ENCODE measurements at places on chromosomes 6 and 20.

DNA sequence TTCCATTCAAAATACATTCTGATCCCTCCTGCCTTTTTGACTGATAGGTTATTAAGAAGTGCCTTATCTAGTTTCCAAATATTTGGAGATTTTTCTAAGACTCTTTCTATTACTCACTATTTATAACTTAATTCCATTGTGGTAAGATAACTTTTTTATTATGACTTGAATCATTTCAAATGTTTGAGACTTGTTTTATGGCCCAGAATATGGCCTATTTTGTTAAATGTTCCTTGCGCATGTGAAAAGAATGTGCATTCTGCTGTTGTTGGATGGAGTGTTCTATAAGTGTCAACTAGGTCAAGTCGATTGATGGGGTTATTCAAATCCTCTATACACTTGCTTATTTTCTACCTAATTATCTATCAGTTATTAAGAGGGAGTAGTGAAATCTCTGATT lies 13.1 kb upstream of the TCP11 start:
- DNase-seq = no peak

DNA sequence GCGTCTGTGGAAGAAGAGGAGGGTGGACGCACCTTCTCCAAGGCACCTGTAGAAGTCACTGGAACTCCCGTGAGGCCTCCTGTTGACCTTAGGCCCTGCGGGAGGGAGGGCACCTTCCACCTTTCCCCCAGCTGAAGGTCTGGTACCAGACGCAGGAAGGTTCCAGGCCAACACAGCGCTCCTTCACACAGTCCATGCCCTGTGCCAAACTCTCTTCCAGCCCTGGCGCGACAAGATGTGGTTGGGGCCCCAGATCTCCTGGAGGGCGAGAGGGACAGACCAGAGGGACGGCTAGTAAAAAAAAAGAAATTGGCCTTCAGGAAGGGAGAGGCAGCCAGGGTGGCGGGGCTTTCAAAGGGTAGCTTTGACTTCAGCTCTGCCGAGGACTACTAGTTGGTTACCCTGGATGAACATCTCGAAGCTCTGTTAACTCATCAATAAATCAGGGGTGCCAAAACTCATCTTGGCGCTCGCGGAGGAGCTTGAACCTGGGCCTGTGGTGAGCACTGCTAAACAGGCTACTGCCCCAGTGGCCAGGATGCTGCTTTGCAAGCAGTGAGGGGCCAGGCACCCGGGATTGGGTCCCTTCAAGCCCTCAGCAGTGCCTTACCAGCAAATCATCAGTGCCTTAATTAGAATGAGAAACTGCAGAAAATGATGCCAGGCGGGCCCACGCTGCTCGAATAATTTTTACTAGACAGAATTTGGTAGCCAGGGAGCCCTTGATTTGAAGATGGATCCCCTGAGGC lies 14.9 kb downstream of the AARS2 start:
- no peak for DNase-seq

DNA sequence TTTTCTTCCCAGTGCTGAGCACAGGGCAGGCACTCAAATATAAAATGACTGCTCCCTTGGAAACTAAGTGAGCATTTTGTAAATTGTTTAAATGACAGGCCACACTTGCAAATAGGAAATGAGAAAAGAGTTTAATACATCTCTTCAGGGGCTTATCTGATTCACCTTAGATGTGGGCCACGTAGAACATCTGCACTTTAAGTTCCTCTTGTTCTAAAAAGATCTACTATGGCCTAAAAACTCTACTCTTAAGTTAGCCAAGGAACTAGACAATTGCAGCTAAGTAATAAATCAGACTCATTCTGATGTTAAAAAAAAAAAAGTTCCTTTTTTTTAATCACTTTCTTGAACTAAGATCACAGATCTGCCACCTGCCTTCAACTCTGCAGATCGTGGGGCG lies 126.3 kb downstream of the KIF16B start:
- no peak for DNase-seq

- DNase-seq = peak; percentile 61
Observed at GRCh38 chr20:881051-881782, 34.9 kb downstream of the ANGPT4 start.

GRCh38 chr6:15025446-15025845 lies 220.4 kb upstream of the JARID2 start:
- DNase-seq = no peak

DNA sequence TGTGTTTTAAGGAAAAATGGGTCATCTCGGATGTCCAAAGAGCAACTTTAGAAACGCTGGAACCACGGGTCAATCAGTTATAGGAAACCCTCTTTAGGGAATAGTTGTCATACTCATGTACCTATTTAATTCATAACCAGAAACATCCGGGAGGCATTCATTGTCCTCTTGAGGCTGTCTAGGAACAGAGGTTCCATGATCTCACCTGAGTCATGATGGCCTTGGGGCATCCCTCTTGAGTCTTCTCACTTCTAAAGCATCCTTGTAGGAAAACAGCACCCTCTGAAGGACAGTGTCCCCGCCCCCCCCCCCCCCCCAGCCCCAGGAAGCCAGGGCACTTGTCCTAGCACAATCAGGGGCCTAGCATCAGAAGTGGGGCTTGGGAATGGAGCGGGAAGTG lies 46.3 kb upstream of the CDH4 start:
- DNase-seq = no peak

DNA sequence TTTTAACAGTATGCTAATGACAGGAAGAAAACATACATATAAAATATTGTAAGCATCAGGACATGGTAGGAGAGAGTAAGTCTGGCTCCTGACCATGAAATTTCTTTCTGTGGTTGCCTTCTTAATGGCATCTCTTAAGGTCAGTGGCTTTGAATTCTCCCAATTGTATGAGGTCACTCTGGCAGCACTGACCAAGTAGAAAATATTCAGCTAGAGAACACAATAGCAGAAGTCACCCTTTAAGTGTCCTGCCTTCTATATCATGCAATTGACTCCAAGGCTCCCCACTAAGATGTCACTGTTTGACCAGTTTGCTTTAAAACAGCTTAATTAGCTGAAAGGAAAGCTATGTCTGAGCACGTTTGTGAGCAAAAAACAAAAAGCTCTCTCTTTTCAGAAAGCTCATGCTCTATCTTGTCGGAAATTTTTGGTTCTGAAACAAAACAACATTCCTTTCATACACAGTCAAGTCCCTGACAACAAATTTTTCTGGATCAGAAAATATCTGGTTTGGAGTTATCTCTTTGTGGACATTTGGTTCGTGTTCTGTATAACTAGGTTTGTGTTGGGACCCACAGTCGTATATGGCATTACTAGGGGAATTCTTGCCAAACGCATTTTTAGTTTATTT lies 120.9 kb upstream of the IFNGR1 start:
- no peak for DNase-seq

GRCh38 chr6:141195251-141195832 lies 937.4 kb upstream of the GJE1 start:
- peak; percentile 86 for DNase-seq

- no peak for DNase-seq
Observed at GRCh38 chr20:55283889-55284288, 721.4 kb downstream of the CBLN4 start.

DNA sequence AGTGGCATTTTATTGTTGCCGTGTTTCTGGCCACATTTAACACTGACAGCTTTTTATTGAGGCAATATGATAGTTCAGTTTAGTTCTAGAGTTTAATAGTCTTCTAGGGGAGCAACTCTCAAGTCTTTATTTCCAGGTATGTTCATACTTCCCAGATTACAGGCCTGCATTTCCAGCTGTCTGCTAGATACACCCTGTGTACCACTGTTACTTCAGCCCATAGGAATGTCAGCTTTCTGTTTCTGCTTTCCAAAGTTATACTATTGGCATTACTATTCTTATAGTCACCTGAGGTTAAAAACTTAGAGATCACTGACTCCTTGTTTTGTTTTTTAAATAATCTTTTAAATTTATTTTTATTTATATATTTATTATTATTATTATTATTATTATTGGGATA lies 7.6 kb downstream of the ZNF451 start:
- no peak for DNase-seq

DNA sequence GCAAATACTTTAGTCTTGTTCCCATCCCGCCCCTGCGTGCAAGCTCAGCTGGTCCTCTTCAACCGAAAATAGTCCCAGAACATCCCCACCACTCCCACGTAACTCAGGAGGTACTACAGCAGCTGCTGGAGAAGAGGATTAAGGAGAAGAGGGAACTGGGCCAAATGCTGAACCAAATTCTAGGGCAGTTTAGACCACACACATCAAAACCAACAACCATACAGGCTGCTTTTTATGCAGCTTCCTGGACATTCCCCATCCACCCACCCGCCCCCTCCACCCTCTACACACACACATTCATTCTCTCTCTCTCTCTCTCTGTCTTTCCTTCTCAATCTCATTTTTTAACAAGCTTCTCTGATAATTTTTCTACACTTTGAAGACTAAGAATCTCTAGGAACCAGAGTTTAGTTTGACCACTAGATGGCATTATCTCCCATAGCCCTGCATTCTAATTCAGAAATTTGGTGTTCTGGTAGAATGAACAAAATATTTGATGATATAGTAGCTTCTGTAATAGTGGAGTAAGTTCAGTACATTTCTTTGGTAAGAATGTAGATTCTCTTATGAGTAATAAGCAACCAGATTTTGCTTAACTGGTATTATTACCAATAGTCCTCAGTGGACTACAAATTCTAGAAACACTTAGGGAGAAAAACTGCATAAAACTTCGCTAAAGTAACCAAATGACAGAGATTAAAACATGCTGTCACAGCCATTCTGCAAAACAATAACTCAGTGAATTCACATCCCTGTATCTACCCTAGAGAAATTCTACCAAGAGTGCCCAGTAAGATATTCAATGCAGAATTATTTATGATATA lies 52.1 kb upstream of the BEND6 start:
- DNase-seq = no peak

- DNase-seq = peak; percentile 71
Observed at GRCh38 chr20:840858-841567, 7.5 kb downstream of the FAM110A start.

DNA sequence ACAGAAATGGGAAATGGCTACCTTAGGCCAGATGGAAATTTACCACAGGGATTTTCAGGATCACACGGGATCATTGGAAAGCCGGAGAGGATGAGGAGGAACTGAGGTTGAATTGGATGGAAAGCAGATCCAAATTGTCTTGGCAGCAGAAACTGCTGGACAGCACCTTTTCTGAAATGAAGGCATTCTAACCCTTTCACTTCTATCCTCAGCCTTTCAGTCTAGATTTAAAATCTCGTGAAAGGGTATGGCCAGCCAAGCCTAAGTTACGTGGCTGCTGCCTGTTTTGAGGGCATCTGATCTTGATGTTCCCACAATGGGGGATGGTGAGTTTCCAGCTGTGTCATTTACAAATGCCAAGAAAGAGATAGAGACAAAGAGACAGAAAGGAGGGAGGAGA lies 358.2 kb downstream of the KIF16B start:
- DNase-seq = no peak

DNA sequence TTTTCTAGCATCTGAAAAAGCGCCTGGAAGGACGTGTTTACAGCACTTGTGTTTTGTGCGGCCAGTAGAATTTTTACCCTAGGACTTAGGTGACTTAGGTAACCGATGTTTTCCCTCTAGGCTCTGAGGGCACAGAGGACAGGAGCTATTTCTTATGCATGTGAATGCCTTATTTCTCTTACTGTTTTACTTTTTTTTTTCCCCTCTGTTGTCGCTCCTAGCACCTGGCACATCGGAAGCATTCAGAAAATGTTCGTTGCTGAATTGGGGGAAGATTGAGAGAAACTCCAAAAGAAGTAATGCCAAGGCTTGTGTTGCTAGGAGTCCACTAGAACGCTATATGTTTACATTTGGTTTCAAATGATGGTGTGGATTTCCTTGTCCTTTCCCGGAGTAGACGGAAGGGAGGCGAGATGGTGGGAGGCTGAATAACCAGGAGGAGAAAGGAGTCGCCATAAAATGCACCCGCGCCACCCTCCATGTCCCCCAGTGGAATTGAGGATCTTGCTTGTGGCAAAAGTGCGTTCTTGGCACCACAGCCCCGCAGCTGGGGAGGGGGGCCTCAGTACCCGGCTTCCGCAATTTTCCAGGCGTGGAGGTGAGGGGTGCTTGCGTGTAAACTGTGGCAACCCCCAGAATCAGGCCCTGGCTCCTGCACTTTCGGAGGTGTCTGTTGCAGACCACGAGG lies 6.9 kb downstream of the OLIG3 start:
- no peak for DNase-seq

GRCh38 chr6:24439858-24440539 lies 37.3 kb downstream of the MRS2 start:
- no peak for DNase-seq

- no peak for DNase-seq
Observed at GRCh38 chr20:3577366-3577765, 85.8 kb downstream of the GFRA4 start.

- DNase-seq = no peak
Observed at GRCh38 chr20:50676858-50677257, 14.5 kb downstream of the RIPOR3 start.

DNA sequence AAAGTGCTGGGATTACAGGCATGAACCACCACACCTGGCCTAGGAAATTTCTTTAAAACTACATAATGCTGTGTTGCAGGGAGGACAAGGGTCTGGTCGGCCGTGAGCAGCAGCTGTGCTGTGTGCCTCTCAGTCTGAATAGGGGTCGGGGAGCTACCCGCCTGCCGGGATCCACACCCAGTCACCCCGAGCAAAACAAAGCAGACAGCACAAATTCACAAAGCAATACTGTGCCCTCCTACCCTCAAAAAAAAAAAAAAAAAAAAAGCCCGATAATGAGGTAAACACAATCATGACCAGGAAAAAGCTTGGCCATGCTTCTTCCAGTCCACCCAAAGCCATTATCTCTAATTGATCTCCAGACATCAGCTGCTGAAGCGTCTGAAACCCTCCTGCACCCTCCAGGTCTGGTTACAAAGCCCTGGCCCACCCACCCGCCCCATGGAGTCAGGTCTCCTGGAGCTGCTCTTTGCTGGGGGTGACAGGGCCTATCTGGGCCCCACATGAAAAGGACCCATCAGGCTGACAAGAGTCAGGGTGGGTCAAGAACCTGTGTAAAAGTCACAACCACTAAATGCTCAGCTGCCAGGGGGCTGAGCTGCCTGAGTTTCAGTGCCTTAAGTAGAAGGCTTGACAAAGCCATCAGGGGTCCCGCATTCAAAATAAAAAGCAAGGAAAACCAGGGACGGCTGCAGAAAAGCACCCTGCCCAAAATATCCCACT lies 88.2 kb downstream of the NOL4L start:
- DNase-seq = peak; percentile 87

DNA sequence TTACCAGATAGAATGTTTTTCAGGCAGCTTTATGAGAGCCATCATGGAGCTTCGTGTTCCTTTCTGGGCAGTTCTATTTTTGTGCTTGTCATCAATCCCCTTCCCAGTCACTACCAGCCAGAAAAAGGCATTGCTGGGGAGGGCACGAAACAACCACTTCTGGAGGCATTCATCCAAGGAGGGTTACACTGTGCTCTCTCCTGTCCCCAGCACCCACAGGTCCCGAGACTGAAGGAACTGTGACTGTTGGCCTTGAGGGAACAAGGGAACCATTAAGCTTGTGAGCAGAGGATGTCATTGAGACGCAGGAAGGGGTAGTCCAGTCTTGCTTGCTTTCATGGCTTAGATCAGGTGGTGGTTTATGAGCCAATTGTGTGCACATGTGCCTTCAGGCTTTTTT lies 20.1 kb upstream of the ENPP5 start:
- no peak for DNase-seq
